ENCODE measurements at places on chromosomes 7 and 10. TPM values are rescaled to one million over a fixed set of nuclear protein-coding genes. Genes with fewer than 3 reads are reported as not detected.
A peak's percentile ranks its signal among the peaks of the same experiment; 100 is the strongest.

- DNase-seq: peak; percentile 48
These were observed 18.0 kb downstream of the STX1A start for GRCh38 chr7:73701357-73701995.

DNA sequence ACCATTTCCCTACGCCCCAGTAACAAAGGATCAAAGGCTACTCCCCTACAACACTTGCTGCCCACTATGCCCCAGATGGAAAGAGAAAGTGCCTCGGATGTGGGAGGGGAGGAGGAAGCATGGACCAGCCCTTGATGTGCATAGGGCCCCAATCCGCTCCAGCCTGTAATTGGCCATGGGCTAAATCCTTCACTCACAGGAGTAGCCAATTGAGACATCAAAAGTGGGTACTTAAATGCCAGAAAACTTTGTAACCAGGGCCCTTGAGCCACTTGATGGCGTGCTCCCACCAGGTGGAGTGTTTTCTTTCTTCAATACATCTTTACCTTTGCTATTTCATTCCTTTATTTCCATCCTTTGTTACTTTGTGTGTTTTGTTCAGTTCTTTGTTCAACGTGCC, 500.5 kb upstream of the LRRN3 start:
- no peak for DNase-seq

DNA sequence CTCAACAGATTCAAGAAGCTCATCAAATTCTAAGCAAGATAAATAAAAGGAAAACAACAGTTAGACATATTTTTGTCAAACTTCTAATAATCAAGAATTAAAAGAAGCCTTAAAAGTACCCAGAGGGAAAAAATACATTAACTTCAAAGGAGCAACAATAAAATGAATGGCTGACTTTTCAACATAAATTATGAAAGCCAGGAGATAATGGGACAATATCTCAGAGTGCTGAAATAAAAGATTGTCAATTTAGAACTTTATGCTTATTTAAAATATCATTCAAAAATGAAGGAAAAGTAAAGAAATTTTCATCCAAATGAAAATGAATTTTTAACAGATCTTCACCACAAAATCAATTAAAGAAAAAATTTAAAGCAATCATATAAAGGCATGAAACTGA, 108.5 kb upstream of the IL6 start:
- DNase-seq: no peak

DNA sequence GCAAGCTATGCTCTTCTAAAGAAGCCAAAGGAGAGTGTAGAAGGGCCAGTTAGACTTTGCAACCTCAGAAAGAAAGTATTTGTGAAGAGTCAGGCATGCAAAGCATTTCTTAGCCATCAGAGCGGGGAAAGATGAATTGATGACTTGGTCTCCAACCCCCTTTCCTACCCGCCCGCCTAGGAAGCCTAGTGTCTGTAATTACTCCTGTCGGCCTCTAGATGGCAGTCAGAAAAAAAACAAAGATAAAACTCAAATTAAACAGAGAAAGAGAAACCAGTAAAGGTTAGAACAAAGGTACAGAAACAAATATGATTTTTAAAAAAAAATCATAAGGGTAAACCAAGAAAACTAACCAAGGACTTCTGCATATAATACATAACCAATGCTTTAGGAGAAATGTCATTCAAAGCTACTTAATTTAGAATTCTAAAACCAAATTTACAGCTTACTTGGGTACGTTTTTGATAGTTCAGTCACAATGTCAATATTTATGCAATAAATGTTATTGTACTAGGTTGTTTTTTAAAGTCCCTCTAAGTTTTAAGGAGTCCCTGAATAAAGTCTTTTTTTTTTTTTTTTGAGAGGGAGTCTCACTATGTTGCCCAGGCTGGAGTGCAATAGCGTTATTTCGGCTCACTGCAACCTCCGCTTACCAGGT, 97.6 kb downstream of the LYZL1 start:
- DNase-seq: peak; percentile 17

DNA sequence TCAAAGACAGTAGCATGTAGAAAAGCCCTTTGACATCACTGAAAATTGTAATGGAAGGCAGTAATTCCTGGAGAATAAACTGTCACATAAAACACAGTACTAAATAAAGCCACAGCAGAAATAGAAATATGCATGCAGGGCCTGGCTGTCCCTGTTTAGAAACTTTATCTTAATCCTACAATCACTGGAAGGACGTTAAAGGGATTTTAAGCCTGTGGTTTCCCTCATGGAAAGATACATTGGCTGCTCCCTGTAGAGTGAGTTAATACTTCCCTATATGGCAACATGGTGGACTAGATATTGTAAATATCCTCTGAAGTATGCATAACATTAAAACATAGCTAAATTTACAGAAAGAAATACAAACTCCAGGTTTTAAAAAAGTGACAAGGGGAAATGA, 1334.9 kb upstream of the CELF2 start:
- DNase-seq: no peak

GRCh38 chr10:61911425-61911824, 9.9 kb downstream of the ARID5B start:
- no peak for DNase-seq

DNA sequence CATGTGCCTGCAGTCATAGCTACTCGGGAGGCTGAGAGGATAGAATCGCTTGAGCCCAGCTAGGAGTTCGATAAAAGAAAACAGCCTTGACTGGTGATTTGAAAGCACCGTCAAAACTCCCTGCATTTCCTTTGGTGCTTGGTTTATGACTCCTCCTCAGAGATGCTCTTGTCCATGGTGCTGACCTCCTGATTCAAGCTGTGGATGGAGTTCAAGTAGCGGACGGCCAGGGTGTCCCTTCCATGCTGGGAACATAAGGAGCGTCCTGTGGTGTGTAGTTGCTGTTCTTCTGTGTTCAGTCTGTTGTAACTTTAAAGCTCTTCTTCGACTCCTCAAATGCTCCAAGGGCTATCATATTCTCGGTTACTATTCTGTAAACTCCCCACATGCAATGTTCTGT, 382.5 kb upstream of the KIAA1217 start:
- DNase-seq: peak; percentile 45

DNA sequence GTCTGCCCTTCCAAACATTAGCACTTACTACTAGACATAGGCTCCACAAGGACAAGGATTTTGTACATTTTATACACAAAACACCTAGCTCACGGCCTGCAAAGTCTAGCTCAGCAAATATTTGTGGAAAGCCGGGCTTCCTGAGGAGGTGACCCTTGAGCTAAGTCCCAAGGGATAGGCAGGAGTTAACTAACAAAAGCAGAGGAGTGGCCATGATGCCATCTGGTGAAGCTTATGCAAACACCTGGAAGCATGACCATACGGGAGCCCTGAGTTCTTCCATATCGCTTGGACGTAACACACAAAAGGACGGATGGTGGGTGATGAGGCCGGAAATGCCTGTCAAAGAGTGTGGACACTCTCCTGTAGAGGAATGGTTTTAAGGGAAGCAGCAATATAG, 25.9 kb upstream of the YAE1 start:
- no peak for DNase-seq

DNA sequence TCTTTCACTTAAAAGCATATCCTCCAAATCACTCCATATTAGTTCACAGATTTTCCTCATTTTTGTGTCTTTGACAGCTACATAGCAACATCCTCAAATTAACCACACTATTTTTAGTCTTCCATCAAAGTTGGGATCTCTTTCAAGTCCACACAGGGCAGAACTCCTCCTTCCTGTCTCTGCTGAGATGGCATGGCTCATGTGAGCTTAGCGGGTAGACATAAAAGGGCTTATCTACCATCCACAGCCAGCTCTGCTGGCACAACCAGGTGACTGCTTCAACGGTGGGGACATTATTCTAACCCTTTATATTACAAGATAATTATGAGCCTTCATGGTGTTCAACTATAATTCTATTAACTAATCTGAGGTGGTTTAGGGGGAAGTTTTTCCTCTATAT, 35.5 kb downstream of the ICA1 start:
- no peak for DNase-seq

DNA sequence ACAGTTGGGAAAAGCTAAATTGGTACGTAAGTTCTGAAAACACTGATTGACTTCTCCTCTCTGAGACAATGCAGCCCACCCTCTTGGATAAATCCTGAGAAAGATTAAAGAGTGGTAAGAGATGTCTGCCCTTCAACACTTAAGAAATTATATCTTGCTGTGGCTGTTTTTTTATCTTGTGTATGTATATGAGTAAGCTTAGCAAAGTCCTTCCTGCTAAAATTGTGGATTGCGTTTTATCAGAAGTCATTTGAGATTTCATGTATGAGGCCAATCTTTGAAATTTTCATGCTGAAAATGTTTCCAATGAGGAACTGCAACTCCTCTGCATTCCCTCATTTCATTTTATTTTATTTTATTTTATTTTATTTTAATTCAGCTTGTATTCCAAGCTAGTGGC, 106.2 kb upstream of the INHBA start:
- DNase-seq: no peak

HOXA3 gene
- total RNA-seq: 20.9 TPM

EN2 gene
- total RNA-seq: 3.2 TPM

CDC14C gene
- 0.24 TPM for total RNA-seq

DNA sequence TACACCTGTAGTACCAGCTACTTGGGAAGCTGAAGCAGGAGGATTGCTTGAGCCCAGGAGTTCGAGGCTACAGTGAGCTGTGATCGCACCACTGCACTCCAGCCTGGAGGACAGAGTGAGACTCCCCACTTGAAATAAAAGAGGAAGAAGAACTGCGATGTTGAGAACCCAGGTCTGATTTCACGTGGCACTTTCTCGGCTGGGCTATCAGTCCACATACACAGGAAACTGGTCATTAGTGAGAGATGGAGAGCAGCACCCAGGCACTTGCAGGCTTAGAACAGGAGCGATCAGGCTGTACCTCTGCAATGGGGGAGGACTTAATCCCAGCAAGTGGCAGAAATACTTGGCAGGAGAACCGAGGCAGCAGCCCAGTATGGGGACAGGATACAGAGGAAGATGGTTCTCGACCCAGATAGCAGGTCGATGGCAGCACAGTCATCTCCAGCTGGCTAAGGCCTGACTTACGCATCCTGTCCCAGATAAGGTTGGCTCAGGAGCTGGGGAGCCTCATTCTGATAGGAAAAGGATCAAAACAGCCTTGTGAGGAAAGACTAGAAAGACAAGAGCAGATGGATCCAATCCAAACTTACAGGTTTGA, 487.7 kb upstream of the AUTS2 start:
- no peak for DNase-seq

- no peak for DNase-seq
These were observed 82.2 kb downstream of the GTF2IRD1 start for GRCh38 chr7:74535951-74536356.

PGAM2 gene
- total RNA-seq: not detected
